ENCODE measurements at places on chromosomes 7 and 10.

GRCh38 chr10:1036341-1036791 lies 10.7 kb upstream of the IDI2 start:
- DNase-seq = peak; percentile 55

DNA sequence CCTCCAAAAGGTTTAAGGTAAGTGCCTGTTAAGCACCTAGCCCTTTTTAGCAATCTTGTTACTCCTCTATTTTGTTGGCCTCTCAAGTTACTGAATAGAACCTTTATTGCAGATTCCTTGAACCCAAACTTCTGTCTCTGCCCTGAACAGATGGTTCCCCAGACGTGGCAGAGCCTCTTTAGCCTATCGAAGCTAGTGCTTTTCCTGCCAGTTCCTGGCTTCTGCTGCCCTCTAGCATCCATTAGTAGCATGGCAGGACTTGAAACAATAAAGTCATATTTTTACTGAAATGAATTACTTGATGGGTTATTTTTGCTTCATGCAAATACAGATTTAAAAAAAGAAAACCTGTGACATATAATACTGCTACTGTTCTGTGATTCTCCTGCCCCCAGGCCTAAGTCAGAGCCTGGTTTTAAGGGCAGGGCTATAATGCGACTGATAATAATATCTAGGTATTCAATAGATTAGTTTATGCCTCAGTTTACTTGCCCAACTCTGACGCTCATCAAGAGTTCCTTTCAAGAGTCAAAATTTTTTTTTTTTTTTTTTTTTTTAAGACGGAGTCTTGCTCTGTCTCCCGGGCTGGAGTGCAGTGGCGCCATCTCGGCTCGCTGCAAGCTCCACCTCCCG lies 84.3 kb upstream of the PHF14 start:
- DNase-seq = peak; percentile 66

GRCh38 chr7:133303931-133304330 lies 51.1 kb downstream of the EXOC4 start:
- DNase-seq = no peak

GRCh38 chr10:99235658-99236626 lies at the start of gene HPSE2:
Gene HPSE2, minus strand, starts transcription at chr10:99235852.
- peak; percentile 83 for DNase-seq

- DNase-seq = no peak
Measured at GRCh38 chr10:102975483-102976379, 57.6 kb downstream of the CNNM2 start.

GRCh38 chr10:132714986-132715775 lies 70.8 kb downstream of the NKX6-2 start:
- no peak for DNase-seq

- DNase-seq = peak; percentile 61
Measured at GRCh38 chr10:115026056-115026745, 67.0 kb upstream of the ATRNL1 start.

All from endodermal cell (in vitro differentiated cells).